ENCODE measurements at places on chromosomes 12 and 14.

- DNase-seq: no peak
Observed at GRCh38 chr12:42807766-42808165, 218.2 kb upstream of the PRICKLE1 start.

GRCh38 chr14:98408713-98409112, 863.3 kb downstream of the BCL11B start:
- no peak for DNase-seq

GRCh38 chr14:102279688-102280348, 25.1 kb downstream of the MOK start:
- no peak for DNase-seq

- DNase-seq: no peak
Observed at GRCh38 chr12:60724475-60724874, 1128.6 kb downstream of the SLC16A7 start.

DNA sequence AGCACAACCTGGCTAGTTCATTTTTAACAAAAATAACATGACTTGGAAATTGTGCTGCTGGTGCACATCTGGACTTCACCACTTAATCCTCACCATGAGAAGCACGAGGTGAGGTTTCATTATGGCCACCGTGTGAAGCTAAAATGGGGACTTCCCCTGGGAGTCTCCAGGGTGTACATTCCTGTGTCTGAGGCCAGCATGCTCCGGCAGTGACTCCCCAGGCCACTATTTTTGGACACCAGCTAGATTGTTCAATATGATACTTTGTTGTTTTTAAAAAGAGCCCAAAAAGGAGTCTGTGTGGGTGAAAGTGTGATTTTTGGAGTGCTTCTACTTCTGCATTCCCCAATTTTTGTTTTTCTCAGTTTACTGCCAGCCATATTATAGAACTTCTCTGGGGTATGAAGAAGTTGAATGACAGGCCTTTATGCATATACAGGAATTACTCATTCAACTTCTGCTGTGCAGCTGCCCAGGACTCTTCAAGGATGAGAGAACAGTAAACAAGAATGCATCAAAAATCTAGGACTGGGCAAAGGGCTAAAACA, 16.9 kb upstream of the AICDA start:
- DNase-seq: no peak

DNA sequence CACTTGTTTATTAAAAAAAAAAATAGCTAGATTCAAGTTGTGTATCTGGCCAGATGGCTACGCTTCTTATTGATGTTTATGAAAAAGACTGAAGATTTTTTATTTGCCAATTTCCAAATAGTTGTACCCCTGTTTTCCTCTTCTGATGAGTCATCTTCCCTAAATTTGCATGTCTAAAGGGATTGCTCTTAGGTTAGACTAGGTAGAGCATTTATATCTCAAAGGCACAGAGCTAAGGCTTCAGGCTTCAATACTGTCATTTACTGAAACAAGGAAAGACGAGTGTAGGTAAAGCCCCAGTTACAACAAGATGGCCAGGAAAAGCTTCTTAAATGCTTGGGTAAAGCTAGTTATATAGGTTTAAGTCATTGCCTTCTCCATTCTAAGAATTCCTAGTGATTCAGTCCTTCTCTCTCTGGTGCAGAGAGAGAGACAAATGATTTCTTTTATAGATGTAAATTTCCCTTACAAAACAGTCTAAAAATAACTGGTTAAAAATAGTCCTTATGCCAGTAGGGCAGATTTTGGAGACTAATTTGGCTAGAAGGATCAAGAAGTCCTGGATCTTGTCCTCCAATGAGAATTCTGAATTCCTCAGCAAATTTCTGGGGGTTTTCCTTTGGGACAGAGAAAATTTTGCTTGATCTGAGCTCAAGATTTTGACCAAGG, 26.1 kb downstream of the LEMD3 start:
- DNase-seq: no peak

GRCh38 chr14:31969699-31970240, 107.3 kb upstream of the ARHGAP5 start:
- DNase-seq: no peak

- DNase-seq: no peak
Observed at GRCh38 chr12:14665354-14666348, 30.7 kb downstream of the GUCY2C start.

- peak; percentile 69 for DNase-seq
Observed at GRCh38 chr12:40158592-40159111, 52.8 kb upstream of the SLC2A13 start.

GRCh38 chr12:85814741-85815140, 21.5 kb downstream of the RASSF9 start:
- DNase-seq: no peak

DNA sequence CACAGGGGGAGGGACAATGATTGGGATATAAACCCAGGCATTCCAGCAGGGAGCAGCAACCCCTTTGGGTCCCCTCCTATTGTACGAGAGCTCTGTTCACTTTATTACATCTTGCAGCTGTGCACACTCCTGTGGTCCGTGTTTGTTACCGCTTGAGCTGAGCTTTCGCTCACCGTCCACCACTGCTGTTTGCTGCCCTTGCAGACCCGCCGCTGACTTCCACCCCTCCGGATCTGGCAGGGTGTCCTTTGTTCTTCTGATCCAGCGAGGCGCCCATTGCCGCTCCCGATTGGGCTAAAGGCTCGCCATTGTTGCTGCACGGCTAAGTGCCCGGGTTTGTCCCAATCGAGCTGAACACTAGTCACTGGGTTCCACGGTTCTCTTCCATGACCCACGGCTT, 64.1 kb downstream of the E2F7 start:
- DNase-seq: no peak

DNA sequence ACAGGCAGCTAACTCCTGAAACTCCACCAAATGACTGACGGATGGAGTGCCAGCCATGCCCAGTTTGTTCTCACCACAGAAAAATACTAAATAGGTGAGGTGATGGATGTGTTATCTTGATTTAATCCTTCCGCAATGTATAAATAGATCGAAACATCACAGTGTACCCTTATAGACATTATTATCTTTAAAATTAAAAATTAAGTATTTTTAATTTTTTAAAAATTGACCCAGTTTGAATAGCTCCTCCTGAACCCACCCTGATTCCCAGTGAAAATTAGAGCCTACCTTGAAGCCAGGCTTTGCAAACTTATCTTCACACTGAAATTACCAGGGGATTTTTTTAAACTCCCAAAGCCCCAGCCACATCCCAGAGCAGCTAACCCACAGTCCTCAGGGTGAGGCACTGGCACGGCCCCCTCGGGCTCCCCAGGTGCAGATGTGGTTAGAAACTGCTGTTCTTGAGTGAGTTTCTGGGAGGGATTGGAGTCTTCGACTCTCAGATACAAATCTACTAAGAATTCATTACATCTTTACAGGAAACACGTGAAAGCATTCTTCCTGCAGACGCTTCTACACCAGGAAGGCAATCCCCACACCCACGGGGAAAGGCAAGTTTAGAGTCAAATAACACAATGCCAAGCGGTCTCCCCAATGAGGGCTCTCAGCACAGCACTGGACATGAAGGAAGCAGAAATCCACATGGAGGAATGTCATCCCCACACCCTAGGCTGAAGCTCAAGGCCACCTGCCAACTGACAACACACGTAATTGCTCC, 126.4 kb downstream of the RIMBP2 start:
- DNase-seq: no peak

- DNase-seq: no peak
Observed at GRCh38 chr12:121515615-121516014, 65.2 kb downstream of the KDM2B start.

DNA sequence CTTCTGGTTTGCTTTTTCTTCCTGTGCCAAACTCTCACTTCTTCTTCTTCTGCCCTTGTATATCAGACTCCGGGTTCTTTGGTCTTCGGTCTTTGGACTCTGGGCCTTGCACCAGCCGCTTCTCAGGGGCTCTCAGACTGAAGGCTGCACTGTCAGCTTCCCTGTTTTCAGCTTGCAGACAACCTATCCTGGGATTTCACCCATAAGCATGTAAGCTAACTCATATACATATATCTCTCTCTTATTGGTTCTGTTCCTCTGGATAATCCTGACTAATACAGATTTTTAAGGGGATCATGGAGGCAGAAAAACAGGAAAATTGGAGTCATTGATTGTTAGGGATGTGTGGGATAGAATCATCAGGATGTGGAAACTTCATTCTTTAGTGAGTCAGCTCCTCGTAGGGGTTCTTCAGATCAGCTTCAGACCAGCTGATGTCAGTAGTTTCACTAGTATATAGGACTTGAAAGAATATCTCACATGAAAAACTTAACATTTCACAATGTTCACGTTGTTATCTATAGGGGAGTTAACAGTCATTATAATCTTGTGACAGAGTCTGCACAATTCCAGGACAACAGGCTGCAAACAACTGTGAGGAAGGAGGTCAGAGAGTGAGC, 102.9 kb downstream of the RASSF9 start:
- no peak for DNase-seq

- DNase-seq: no peak
Observed at GRCh38 chr12:52155048-52155868, 36.6 kb downstream of the KRT80 start.

DNA sequence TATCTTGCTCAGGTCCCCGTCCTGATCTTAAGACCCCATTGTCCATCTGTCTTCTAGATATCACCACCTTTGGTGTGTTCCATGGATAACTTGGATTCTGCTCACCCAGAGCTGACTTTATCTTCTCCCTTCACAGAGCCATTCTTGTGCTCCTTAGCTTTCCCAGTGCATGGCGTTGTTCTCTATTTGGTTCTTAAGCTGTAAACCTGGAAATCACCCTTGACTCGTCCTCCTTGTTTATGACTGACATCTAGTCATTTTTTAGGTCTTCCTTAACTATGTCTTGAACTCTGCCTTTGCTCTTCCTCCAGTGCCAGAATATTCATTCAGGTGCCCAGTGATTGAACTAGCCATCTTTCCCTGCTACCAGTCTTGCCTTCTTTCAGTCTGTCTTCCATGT, 11.7 kb downstream of the STK38L start:
- no peak for DNase-seq

- DNase-seq: no peak
Observed at GRCh38 chr12:57626111-57626920, 6.7 kb downstream of the B4GALNT1 start.

DNA sequence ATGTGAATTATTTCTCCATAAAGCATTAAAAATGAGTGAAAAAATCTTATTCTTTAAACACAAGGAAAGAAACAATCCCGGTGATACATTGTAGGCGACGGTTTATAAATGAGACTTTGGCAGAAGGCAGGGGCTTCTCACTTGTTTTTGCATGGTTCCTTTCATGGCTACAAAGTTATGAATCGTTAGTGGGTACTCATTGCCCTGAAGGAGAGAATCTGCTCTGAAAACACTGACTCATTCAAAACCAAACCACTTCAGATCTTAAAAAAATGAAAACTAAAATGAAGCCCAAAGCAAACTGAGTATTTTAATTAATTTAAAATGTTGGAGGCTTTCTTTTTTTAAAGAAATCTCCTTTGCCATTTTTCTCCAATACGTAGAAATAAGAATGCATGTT, 41.4 kb upstream of the AMIGO2 start:
- DNase-seq: no peak

Measured in HL-60 (cell line).